Stimulated activated CD4-positive, alpha-beta T cell treated with anti-CD3 and anti-CD28 coated beads, Interleukin-1b, Interleukin-23, amount 100 ng/mL, for 24 hours (primary cell): ENCODE measurements at places on chromosomes 1 and 21.

GRCh38 chr1:181711820-181712219 is 228.5 kb downstream of the CACNA1E start:
- DNase-seq = no peak

GRCh38 chr1:27357281-27358037 is 9.3 kb downstream of the MAP3K6 start:
- peak; percentile 57 for DNase-seq

- no peak for DNase-seq
Measured at GRCh38 chr1:116288201-116288598, 84.8 kb upstream of the ATP1A1 start.

GRCh38 chr21:43331962-43332828 is 94.7 kb downstream of the SIK1 start:
- no peak for DNase-seq

- no peak for DNase-seq
Measured at GRCh38 chr1:207649210-207649753, 4.3 kb downstream of the CR1L start.

DNA sequence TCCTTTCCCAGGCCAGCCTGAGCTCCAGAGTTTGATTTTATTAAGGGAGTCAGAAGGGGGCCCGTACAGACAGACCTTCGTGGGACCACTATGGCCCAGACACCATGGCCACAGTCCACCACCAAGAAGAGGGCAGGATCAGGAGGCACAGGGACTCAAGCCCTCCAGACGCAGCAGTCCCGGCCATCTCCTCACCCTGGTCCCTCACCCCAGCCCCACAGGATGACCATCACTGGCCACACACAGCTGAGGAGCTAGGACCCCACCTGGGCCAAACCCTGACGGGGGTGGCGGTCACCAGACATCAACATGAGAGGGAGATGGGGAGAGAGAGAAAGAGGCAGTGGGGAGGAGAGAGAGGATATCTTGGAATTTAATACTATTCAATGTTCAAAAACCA is 29.2 kb upstream of the AGPAT3 start:
- no peak for DNase-seq
